ENCODE measurements at places on chromosomes 7 and 10.

DNA sequence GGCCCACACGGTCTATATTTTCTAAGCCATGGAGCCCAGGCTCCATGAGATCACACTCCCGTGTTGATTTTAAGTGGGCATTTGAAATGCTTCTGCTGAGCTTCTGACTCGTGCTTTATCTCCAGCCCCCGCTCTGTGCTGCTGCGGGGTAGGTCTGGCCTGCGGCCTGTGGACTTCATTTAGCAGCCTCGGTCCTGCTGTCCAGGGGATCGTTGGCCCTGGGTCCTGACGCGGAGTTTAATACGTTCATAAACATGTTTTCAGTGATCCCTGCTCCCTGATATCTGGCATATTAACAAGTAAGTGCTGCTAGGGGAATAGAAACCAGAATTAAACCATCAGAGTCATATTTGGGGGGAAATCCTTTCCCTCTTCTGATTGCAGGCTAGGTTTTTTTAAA lies 540.3 kb upstream of the MGMT start:
- no peak for DNase-seq

GRCh38 chr10:122258136-122259074 lies 12.7 kb upstream of the BTBD16 start:
- DNase-seq: no peak

DNA sequence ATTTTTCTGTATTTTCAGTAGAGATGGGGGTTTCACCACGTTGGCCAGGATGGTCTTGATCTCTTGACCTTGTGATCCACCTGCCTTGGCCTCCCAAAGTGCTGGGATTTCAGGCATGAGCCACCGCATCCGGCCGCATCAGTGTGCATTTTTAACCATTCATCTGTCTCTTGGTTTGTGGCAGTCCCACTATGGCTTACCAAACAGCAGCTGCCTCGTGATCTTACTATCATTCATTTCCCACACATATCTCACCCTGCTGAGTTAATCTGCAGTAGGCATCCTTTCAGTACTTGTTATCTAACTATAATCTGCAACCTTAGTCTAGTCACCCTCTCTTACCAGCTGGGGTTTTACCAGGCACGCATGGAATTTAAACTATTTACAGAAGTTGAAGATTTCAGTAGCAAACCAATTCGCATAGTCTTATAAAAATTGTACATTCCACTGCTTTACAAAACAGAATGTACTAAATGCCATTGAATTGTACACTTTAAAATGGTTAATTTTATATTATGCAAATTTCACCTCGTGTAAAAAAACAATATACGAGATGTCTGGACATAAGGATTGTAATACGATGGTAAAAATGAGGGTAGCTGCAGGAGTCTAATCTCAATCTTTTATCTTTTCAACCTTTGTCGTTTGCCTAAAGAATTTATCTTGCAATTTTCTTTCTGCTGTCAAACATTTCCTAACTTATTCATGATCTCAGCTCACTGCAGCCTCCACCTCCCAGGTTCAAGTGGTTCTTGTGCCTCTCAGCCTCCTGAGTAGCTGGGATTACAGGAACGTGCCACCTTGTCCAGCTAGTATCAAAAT lies 4.6 kb upstream of the TBC1D12 start:
- no peak for DNase-seq

DNA sequence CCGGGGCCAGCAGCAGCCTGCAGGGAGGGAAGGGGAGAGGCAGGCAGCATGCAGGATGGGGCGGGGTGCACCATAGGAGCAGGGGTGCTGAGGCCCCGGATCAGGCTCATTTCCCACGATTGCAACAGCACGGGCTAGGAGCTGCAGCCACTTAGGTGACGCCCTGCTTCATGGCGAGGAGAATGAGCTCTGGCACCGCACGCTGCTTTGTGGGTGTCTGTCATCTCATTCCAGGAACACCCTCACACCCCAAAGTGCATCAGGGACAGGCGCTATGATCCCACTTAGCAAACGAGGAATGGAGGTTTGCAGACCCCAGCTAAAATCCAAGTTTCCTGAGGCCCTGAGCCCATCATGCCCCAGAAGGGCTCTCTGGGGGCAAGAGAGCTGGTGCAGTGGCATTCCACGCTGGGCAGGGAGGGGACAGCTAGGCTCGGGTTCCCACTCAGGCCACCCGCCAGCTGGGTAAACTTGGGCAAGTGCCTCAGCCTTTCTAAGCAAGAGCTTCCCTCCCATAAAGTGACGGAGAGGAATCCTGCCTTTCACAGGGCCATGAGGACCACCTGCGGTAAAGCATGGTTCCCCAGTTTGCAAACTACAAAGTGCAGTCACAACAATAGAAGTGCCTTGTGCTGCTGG lies 9.3 kb downstream of the KCNH2 start:
- DNase-seq: peak; percentile 63

DNA sequence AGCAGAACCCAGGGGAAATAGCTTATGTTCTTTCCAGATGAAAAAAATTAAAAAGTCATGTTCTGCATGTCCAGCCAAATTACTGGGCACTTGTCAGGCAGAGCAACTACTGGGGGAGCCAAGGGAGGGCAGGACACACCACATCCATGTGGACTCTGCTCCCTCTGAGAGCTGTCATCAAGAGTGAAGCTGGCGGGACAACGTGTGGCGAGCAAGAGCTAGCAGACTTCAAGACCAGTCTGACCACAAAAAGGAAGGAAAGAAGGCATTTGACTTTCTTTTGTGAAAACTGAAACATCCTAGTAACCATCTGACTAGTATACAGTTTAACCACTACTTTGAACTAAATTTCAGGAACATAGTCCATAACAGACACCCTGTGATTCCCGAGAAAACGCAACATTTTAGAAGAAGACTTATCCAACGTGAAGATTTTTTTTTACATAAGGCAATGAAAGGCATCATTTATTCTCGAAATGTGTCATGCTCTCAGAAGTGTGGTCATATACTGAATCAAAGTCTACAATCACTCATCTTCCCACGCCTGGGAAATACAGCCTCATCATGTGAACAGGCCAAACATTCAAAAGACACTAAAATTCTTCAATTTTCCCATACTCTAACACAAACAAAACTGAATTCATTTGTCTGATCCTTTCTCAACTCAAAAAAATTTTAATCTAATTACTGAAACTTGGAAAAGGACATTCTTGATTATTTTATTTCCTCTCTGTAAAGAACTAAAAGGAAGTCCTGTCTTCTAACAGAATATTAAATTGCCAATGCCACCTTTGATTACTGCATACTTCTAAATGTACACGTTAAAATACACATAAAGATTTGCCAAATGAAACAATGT lies 15.5 kb downstream of the CYTH3 start:
- peak; percentile 39 for DNase-seq

All from SW480 (cell line).